DMS79 (cell line): ENCODE measurements at places on chromosomes 4 and X.

DNA sequence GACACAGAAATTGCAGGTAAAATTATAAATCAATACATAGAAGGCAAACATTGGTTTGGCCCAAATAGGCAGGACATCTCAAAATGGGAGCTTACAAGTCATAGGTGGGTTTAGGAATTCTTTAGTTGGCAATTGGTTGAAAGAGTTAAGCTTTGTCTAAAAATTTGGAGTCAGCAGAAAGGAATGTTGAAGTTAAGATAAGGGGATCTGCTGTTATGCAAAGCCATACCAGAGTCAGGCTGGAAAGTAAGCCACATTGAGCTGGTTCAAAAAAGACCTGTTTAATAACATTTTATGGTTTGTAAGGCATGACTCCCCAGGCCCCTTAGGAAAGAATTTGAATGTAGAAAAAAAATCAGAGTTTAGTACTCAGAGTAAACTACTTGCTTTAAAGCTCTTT, 92.6 kb downstream of the IL13RA2 start:
- no peak for DNase-seq

GRCh38 chrX:64152857-64153256, 52.7 kb downstream of the AMER1 start:
- DNase-seq: no peak

- DNase-seq: no peak
Observed at GRCh38 chrX:41720125-41720779, 3.7 kb upstream of the GPR82 start.

DNA sequence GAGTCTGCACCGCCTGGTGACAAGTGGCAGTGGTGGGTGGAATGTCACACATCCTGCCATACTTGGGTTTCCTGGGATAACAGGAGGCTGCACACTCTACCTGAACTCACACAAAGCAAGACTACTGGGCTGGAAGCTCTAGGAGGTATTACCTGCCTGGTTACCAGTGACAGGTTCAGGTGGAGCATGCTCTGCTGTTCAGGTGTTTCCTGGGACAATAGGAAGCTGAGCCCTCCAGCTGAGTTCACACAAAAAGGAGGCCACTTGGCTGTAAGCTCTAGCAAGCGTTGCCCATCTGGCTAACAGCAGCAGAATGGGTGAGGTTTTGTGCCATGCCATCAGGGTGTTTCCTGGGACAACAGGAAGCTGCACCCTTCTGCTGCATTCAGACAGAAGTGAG, 17.4 kb upstream of the UGT2B7 start:
- DNase-seq: no peak

DNA sequence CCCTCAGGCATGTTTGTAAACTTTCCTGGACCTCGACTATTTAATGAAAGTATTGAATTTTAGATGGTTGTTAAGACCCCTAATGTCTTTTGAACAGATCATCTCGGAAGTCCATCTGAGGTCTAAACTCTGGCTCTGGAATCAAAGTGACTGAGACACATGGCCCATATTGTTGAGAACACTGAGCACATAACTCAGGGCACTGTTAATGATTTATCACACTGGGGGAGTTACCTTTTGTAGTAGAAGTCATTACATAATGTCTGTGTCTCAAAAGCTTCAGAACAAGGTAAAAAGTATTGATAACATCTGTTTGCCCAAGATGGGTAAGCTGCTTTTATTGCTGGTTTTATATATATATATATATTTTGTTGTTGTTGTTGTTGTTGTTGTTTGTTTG, 103.4 kb upstream of the HS3ST1 start:
- no peak for DNase-seq

DNA sequence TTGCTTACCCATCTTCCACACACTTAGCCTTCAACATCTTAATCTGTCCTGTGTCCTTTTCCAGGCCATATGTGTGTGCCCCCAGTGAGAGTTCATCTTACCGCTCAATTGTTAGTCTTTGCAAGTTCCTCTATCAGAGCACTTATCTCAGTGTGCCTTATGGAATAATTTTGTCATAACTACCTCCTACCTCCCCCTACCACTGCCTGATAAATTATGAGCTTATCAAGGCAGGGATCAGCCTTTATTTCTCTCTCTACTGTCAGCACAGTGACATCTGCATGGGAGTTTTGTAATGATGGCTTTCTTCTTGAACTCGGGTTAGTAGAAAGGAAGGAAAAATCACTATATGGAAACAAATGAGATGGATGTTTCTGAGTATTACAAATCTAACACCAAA, 53.2 kb downstream of the MTM1 start:
- DNase-seq: no peak

GRCh38 chrX:10582215-10582733, 38.1 kb downstream of the MID1 start:
- DNase-seq: no peak

DNA sequence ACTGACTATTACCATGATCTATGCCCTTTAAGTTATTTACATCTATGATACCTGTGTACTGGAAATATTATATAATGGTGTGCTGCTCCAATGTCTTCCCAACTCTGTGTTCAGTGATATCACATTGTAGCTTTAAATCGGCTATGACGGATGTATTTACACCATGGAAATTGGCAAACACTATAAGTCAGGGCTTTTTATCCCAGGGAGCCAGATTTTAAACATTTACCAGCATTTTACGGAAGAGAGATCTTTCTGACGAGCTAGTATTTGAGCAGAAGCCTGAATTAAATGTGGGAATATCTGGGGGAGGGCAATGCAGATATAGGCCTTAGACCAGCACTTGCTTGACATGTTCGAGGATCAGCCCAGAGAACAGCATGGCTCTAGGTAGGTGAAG, 7.7 kb upstream of the PGM2 start:
- no peak for DNase-seq

DNA sequence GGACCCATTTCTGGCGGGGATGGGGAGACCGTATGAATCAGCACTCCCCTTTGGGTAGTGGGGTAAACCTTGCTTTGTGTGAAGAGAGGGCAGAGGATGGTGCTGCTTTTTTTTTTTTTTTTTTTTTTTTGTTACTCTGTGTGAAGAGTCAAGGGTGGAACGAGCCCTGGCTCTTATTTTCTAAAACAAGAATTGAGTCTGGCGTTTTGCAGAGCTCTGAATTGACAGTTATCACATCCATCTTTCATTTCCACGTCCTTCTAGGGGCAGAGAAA, 1.2 kb downstream of the SLAIN2 start:
- DNase-seq: no peak

DNA sequence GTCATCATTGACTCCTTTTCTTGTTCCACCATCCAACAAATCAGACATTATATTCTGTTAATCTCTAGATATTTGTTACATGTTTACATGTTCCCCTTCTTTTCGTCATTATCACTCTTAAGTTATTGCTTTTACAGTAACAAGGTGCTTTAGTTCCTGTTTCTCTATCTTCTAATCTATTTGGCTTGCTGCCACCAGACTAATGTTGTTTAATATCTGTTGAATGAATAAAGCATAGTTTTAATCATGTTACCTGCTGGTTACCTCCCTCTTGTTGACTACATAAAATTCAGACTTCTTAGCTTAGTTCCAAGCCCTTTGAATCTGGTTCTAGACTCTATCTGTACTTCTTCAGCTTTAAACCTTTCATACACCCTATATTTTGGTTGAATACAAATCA, 129.8 kb upstream of the TRIM2 start:
- no peak for DNase-seq

DNA sequence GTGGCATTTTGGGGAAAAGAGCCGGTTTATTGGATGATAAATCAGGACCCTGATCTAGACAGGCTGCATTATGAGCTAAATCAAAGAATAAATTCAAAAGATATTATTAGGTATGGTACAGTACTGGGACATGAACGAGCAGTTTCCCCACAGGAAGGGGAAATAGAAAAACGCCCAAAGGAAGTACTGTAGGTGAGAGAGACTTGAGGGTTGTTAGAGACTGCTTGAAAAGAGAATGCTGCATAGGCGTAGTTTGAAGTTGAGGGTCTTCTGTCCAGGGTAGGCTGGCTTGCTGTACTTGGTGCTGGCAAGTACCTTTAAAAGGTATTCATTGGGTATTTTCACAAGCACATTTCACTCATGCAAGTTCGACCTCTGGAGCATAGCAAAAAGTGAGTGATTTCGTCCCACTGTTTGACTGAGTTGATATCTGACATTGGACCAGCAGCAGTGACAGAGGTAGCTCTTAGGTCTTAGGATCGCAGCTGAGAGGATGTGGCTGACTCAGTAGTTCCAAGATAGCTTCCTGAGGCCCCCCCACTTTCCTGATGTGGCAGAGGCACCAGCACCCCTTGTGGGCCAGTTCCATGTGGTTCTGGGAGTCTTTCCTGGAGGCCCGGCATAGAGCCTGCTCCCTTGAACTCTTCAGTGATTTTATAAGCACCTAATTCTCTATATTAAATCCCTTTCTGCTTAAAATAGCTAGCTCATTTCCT, 64.3 kb downstream of the TMEM131L start:
- no peak for DNase-seq
